ENCODE measurements at places on chromosomes 4 and X.

- DNase-seq = no peak
Measured at GRCh38 chrX:103614999-103615398, 7.2 kb downstream of the TCEAL3 start.

GRCh38 chr4:154421618-154422017, 70.0 kb downstream of the DCHS2 start:
- DNase-seq = no peak

GRCh38 chr4:108117418-108118182, 51.1 kb downstream of the LEF1 start:
- DNase-seq = no peak

DNA sequence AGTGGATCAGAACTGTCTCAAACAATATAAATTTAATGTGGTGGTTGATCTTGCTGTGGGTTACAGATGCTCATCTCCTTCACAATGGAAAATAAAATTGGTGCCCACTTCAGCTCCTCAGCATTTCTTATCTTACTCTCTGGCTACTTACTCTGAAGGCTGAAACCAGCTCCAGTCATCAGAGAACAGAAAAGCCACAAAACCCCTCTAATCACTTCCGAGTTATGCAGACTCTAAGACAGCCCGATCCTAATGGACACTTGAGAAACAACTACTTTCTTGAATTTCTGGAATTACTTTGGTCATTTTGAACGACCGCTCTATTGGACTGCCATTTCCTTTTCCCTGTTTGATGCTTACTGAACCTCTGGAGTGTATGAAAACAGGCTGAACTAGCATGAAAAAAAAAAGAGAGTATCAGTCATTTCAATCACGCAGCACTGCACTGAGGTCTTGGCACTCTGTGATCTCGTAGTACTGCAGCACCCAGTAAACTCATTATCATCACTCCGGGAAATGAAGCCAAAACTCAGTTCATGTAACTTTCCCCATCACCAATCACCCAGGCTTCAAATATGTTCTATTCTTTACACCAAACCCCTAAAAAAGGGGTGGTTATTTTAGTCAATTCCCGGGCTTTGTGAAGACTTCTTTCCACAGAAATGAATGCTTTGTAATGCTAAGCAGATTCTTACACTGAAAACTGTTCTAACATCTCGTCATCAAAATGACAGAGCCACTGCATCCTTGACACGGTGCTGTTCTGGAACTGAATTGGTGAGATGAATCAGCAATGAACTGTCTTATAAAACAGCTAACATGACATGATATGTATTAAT, 54.5 kb downstream of the TSPAN5 start:
- DNase-seq = no peak

DNA sequence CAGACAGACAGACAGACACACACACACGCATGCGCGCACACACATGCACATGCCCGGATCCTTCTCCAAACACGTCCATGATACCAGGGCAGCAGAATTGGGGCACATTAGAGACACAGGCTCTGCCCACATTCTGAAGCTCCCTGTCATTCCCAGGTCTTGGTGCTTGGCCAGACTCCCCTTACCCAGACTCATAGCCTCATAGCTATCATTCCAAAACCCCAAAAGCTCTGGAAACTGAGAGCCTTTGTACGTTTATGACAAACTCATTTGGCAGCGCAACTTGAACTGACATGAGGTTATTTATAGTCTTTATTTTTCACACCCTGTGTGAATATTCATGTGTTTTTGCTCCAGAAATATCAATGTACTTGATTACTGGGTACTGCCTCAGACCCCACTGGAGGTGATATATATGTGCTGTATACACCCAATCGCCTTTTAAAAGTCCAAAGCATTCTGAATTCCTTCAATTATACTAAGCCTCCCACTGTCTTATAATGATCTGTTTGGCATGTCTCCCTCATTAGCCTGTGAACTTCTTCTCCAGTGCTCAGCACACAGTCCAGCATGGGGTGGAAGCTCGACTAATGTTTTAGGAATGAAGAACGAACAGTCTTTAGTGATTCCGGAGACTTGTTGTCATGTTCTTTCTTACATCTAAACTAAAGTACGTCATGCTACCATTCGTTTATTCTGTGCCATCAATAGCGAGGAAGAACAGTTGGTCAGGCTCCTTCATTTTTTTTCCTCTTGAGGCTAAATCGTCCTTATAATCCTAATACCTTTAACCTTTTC, 45.0 kb downstream of the RTL9 start:
- DNase-seq = no peak

GRCh38 chr4:144817081-144817480, 171.1 kb downstream of the HHIP start:
- DNase-seq = no peak

DNA sequence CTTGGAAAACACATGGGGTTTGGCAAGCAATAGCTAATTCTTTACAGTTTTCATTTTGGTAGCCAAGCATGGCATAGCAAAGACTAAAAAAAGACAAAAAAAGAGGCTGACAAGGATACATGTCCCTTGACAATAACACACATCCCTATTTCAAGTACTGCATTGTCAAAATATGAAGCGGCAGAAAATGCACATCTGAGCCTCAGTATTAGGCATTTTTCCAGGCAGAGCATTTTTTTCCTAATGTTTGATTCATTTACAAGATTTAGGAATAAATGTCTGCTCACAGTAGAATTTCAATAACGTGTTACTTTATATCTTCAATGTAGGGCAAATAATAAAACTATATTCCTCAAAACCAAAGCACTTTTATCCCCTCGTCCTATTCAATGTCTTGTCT, 216.3 kb upstream of the PCDH18 start:
- DNase-seq = no peak

- no peak for DNase-seq
Measured at GRCh38 chrX:31609130-31609529, 537.3 kb upstream of the FTHL17 start.

- DNase-seq = no peak
Measured at GRCh38 chr4:117284736-117285135, 199.4 kb upstream of the TRAM1L1 start.

GRCh38 chr4:94623126-94623911, 134.4 kb upstream of the BMPR1B start:
- no peak for DNase-seq

GRCh38 chrX:110327336-110327735, 9.5 kb upstream of the AMMECR1 start:
- no peak for DNase-seq

- no peak for DNase-seq
Measured at GRCh38 chrX:21623778-21624501, 34.2 kb downstream of the KLHL34 start.

GRCh38 chr4:124537971-124538370, 174.6 kb downstream of the ANKRD50 start:
- DNase-seq = no peak

DNA sequence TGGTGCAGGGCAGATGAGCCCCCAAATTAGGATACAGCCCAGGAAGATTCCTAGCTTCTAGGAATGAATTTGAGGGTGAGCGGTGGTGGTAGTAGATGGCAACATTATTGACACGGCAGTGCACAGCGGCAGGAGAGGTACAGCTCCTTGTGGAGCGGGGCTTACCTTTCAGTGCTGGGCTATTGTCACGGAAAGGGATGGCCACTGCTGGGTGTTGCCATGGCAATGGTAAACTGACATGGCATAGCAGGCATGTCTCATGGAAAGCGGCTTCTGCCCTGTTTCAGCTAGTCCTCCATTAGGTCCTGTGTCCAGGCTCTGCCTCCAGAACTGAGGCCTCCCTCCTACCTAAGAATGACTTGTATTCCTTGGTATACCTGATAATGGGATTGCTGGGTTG, 81.8 kb upstream of the WDR1 start:
- DNase-seq = no peak

All from activated CD4-positive, alpha-beta T cell treated with anti-CD3 and anti-CD28 coated beads for 1 hour (primary cell).